ENCODE measurements at places on chromosomes 5 and 9.

DNA sequence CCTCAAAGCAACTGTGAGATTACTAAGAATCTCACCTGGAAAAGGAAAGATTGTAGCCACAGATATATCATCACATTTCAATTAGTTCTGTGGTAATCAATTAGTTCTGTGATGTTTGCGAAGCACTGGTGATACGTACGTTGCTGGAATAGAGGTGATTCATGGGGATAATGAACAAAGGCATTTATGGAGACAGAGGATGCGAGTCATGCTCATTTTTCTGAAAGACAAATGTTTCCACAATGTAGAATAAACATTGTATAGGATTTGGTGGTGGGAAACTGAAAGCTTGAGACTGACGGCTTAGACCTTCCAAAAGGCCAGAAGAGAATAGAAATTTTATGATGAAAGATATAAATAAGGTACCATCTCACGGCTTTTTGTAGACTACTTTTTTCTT is 507.3 kb upstream of the TYRP1 start:
- DNase-seq = no peak

GRCh38 chr9:137741330-137741729 is 122.5 kb downstream of the EHMT1 start:
- no peak for DNase-seq

DNA sequence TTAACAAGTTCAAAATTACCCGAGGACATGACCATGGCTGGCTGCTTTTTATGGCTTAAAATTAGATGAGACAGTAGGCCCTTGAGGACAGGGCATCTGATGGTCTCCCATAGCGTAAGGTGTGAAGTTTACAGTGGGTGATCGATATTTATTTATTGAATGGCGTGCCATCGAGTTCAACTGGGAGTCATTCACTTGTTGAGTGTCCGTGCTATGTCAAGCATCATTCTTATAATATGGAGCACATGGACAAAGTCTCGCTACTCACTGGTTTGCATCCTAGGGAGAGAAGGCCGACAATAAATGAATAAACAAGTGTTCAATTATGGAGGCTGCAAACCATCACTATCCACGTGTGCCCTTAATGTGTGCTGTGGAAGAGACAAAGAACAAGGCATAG is 277.2 kb downstream of the ARHGEF28 start:
- DNase-seq = no peak

GRCh38 chr9:78821126-78821822 is 524.3 kb downstream of the PSAT1 start:
- DNase-seq = no peak

GRCh38 chr9:24044576-24044975 is 218.5 kb upstream of the ELAVL2 start:
- DNase-seq = no peak

DNA sequence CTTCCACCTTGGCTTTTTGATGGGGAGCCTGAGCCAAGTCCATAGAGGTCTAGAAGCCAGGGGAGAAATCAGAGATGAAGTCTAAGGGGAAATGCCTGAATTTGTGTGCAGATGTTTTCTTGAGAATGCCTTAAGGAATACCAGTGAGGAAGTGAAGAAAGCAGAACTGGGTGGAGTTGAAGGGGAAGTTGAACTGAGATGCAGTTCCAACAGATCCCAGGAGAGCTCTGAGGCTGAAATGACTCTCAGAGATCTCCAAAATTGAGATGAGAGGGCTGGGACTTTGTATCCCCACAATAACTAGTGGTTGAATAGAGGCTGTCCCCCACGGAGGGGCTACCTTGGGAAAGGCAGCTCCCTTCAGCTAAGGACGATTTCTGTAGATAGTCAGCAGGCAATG is 197.1 kb downstream of the ZNF462 start:
- no peak for DNase-seq

DNA sequence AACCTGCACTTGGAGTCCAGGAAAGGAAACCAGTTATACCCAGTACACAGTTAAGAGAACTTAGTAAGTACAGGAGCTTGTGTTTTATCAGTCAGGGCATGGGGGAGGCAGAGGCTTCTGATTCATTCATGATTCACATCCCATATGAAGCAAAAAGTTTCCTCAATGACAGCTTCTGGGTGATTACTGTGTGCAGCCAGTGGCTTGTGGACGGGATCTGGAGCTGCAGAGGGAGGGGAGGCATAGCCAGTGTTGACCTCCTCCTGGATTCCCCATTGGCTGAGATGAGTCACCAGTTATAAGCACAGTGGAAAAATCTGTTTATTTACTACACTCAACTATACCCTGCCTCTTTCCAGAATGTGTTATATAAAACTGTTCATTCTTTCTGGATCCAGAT is 17.7 kb downstream of the IL31RA start:
- no peak for DNase-seq

GRCh38 chr5:127863161-127863560 is 160.0 kb downstream of the CCDC192 start:
- no peak for DNase-seq

DNA sequence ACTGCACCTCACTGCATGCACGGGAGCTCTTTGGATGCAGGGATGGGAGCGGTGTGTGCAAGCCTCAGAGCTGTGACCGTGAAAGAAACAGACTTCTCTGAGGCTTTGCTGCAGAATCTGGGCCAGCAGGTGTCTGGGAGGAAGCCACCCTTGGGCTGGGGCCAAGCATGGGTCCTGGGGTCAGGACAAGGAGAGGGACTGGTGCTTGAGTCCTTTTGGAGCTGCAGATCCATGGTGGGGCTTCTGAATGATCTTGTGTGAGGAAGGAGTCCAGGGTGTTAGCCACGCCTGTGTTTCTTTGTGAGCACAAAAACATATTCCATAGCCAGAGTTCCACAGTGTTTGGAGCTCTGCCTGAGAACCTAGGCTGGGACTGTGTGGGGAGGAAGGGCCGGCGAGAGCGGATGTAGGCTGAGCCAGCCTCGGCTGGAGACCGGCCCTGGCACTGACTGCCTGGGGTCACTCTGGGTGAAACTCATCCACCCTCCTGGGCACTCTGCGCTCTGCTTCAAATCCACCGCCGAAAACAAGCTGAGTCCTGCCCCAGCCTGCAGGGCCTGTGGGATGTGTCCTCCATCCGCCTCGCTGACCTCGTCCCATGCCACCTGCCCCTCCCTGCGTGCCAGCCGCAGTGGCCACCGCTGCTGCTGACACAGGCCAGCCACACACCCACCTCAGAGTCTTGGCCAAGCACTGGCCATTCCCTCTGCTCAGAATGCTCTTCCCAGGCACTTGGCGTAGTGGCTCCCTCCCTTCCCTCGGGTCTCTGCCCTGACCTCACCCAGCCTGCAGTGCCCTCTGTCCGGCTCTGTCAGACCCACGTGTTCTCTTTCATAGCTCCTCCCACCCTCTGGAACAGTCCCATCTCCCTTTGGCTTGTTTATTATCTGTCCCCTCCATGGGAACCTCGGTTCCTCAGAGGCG is 26.7 kb downstream of the ERGIC1 start:
- DNase-seq = peak; percentile 80

- DNase-seq = no peak
Measured at GRCh38 chr5:110058175-110058574, 368.4 kb downstream of the MAN2A1 start.

GRCh38 chr5:115962565-115963402 is 509 bp downstream of the LVRN start:
- DNase-seq = no peak

GRCh38 chr9:28598408-28598807 is 1025.1 kb upstream of the C9orf72 start:
- no peak for DNase-seq

GRCh38 chr5:19660679-19661078 is 327.3 kb downstream of the CDH18 start:
- DNase-seq = no peak

DNA sequence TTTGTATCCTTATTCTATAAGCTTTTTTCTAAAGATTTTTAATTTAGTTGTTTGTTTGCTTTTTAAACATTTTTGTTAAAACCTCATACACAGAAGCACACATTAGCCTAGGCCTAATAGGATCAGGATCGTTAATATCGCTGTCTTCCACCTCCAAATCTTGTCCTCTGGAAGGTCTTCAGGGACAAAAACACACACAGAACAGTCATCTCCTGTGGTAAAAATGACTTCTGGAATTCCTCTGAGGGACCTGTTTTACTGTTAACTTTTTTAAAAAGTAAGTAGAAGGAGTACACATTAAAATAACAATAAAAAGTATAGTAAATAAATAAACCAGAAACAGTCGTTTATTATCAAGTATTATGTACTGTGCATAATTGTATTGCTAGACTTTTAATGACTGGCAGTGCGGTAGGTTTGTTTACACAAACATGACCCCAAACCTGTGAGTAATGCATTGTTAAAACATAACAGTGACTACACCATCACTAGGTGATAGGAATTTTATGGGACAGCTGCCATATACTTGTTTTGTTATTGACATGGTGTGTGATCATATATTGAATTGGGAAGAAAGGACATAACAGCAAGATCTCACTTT is 109.6 kb downstream of the ZCCHC7 start:
- no peak for DNase-seq

- DNase-seq = no peak
Measured at GRCh38 chr5:156093024-156093423, 233.9 kb upstream of the SGCD start.

DNA sequence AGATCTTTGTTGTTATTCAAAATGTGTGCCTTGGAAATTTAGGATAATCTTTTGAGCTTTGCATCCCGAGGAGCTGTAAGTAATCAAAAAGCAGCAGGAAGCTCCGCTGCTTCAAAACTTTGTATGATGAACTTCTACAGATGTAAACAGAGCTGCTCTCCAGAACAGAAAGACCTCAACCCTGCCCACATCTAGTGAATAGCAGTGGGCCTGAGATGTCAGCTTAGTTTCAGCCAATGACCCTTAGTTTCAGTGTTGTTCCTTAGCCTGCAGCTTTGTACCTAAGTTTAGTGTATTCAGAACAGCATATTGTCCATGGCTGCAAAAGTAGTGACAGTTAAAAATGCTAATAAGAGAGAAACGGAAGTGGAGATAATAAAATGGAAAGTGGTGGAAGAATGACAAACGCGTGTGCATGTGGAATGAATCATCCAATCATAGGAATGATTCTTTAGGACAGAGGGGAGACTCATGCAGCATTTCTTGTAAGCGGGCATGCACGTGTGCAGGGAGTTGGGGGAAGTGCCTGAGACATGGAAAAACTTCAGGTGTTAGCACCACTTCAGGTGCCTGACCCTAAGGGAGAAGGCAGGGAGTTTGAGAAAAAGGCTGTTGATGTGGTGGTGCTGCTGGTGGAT is 24.9 kb downstream of the SNX24 start:
- DNase-seq = no peak

DNA sequence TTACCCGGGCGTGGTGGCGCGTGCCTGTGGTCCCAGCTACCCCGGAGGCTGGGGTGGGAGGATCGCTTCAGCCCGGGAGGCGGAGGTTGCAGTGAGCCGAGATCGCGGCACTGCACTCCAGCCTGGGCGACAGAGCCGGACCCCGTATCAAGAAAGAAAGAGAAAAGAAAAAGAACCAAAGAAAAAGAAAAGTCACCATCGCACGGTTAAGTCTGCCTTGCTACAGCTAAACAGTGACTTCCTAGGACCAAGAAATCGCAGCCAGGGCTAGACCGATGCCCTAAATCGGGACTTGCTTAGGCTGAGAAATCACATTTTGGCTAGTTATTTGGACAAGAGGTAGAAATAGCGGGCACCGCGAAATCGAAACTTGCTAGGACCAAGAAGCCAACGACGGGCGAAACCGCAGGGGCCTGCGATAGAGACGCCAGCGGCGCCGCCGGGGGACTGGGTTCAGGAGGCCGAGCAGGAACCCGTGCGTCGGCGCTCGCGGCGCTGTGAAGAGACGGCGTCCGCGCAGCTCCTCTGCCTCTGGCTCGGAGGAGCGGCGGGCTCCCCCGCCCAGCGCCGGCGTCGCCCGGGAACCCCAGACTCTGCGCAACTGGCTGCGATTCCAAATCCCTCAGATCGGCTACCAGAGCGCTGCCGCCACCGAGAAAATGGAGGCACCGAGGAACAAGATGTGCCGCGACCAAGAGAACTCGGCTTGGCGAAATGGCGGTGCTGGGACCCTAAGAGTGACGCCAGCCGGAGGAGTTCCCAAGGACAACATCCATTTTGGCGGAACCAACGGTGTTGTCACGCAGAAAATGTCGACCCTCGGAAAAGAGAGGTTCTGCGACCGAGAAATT is 26.1 kb upstream of the ANXA2R start:
- DNase-seq = peak; percentile 49

DNA sequence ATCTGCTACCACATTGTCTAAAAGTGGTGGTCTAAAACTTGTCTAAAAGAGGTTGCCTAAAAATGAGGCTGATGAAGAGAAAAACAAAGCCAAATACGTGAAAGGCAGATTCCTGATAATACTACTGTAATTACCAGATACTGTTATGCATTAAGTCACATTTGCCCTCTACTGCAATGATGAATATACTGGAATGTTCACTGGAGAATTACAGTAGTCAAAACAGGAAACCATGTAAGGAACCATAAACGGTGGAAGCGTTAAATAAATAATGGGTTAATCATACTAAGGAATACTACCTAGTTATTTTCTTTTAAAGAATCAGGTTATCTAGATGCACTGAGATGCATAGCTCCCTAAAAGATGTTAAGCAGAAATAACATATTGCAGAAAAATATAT is 201.3 kb downstream of the MCTP1 start:
- no peak for DNase-seq

DNA sequence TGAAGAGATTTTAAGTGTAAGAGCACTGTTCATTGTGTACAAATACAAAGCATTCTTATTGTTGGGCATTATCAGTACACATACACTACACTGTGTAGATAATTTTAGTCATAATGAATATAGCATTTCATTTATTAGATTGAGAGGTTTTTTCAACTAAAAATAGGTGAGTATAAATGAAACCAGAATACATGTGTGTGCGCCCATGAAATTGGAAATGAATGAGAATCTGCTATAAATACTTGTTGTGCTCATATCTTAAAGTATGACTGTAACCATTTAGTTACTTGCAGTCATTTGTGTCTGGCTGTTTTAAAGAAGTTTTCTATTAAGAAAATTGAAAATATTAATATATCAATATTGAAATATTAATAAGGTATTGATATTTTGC is 189.0 kb upstream of the MEF2C start:
- DNase-seq = no peak

DNA sequence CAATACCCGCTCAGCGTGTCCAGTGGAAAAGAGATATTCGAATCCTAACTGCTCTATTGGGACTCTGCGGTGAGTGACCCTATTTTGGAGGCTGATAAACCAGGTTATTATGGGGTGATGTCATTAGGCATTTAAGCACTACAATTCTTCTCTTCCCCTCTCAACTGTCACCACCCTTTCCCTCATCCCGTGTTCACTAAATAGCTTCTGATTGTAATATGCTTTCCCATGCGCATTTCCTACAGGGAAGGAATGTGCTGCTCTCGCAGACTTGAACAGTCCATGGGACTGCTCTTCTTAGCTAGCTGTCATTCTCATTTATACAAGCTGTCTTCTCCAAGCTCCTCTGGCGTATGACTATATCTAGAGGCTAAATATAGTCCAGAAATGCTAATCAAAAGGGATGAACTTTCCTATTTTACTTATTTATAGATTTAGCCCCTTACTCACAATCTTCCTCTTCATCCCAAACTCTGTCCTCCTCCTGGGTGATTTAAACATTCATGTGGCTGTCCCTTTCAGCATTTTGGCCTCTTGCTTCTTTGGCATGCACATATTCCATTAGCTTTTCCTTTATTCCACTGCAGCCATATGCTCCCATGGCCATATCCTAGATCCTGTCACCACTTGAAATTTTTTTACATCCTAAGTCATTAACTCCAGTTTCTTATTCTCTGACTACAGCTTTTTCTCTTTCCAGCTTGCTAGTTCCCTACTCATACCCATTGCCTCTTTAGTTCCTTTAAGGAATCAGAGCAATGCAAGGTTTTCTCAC is 39.6 kb upstream of the CSNK1G3 start:
- DNase-seq = no peak

- DNase-seq = no peak
Measured at GRCh38 chr5:15669826-15670225, 169.8 kb downstream of the FBXL7 start.

- no peak for DNase-seq
Measured at GRCh38 chr9:17005056-17005823, 129.6 kb upstream of the CNTLN start.

Data from anterior cingulate cortex (tissue), 58 donors.